Lung (tissue), 17 donors: ENCODE measurements at places on chromosomes 11 and 22.

DNA sequence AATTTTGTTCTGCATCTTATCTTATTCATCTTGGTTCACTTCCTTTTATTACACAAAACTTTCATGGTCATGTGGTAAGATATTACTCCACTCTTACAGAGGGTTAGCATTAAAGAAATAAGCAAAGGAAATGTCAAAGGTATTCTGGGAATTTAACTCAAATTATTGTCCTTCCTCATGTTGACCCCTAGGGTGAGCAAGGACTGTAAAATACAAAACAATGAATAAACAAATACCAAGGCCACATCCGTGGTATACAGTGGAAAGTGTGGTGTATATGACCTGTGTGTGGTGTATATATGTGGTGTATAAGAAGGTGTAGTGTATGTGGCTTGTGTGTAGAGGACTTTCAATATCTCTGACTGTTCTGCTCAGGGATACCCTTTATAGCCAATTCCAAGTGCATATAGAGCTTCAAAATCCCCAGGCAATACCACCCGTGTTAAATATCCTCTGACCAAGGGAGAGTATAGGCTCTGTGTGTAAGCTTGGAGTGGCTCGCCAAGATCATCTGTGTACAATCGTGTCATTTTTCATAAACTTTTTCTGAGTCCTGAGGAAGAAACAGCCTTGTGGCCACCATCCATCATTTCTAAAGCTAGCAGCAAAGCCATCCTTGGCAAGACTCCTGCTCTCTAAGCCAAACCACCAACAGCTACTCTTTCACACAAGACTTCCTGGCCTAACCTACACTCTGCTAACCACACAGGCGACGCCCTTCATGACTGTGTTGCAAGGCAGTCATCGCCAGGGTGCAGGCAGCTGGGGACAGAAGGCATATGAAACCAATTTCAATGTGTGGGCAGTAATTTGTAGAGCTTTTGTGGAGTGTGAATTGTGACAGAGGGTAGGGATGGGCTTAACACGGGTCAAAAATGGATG, 548.0 kb downstream of the ETS1 start:
- H3K27me3 ChIP-seq = no peaks in the 10 kb centered on the region
- H3K4me3 ChIP-seq = no peak overlapping the region
- no peaks in the 10 kb centered on the region for H3K36me3 ChIP-seq
- no peak overlapping the region for H3K27ac ChIP-seq
- no peaks in the 10 kb centered on the region for H3K4me1 ChIP-seq

- peak; percentile 54 for DNase-seq
- H3K27ac ChIP-seq = no peak overlapping the region
- no peak overlapping the region for H3K4me3 ChIP-seq
- no peaks in the 10 kb centered on the region for H3K36me3 ChIP-seq
- no peaks in the 10 kb centered on the region for H3K4me1 ChIP-seq
- no peaks in the 10 kb centered on the region for H3K27me3 ChIP-seq
Observed at GRCh38 chr22:25202290-25202921, 2.7 kb downstream of the CRYBB3 start.

- no peak overlapping the region for H3K4me3 ChIP-seq
- no peak for DNase-seq
- H3K27ac ChIP-seq = no peak overlapping the region
- peaks cover 58% of the 10 kb centered on the region for H3K4me1 ChIP-seq
- H3K36me3 ChIP-seq = no peaks in the 10 kb centered on the region
Observed at GRCh38 chr11:12817681-12818332, 143.6 kb downstream of the TEAD1 start.

GRCh38 chr22:36986242-36986821, 32.9 kb downstream of the TST start:
- no peaks in the 10 kb centered on the region for H3K27me3 ChIP-seq
- H3K4me3 ChIP-seq = no peak overlapping the region
- no peak overlapping the region for H3K27ac ChIP-seq
- no peak for DNase-seq

- H3K27me3 ChIP-seq = no peaks in the 10 kb centered on the region
- no peaks in the 10 kb centered on the region for H3K36me3 ChIP-seq
- no peak overlapping the region for H3K27ac ChIP-seq
- H3K4me1 ChIP-seq = peaks cover 9% of the 10 kb centered on the region
- no peak for DNase-seq
- no peak overlapping the region for H3K4me3 ChIP-seq
Observed at GRCh38 chr22:30640361-30640760, 4.8 kb downstream of the SLC35E4 start.

DNA sequence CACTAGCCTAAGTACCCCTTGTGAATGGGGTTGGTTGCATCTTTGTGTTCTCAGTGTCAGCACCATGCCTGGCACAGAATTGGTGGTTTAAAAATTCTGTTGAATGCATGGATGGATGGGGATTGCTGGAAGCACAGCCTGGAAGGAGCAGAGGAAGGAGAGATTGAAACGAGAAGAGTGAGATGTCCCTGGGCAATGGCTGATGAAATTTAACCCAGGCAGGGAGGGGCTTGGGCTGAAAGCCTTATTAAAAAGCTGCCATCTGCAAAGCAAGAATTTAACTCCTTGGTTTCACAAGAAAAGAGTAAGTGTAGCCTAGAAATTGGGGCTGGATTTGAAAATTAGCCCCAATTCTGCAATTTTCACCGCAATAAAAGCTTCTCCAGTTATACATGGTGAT, 126.7 kb downstream of the TEAD1 start:
- H3K27me3 ChIP-seq = no peaks in the 10 kb centered on the region
- no peaks in the 10 kb centered on the region for H3K36me3 ChIP-seq
- DNase-seq = no peak
- H3K4me3 ChIP-seq = no peak overlapping the region

GRCh38 chr22:43853328-43853931, 8.9 kb downstream of the SULT4A1 start:
- H3K36me3 ChIP-seq = no peaks in the 10 kb centered on the region
- H3K27ac ChIP-seq = no peak overlapping the region
- H3K4me3 ChIP-seq = no peak overlapping the region
- DNase-seq = no peak

- no peak for DNase-seq
- no peaks in the 10 kb centered on the region for H3K27me3 ChIP-seq
- H3K4me3 ChIP-seq = no peak overlapping the region
- H3K36me3 ChIP-seq = no peaks in the 10 kb centered on the region
Observed at GRCh38 chr11:95716266-95716665, 73.3 kb downstream of the FAM76B start.

DNA sequence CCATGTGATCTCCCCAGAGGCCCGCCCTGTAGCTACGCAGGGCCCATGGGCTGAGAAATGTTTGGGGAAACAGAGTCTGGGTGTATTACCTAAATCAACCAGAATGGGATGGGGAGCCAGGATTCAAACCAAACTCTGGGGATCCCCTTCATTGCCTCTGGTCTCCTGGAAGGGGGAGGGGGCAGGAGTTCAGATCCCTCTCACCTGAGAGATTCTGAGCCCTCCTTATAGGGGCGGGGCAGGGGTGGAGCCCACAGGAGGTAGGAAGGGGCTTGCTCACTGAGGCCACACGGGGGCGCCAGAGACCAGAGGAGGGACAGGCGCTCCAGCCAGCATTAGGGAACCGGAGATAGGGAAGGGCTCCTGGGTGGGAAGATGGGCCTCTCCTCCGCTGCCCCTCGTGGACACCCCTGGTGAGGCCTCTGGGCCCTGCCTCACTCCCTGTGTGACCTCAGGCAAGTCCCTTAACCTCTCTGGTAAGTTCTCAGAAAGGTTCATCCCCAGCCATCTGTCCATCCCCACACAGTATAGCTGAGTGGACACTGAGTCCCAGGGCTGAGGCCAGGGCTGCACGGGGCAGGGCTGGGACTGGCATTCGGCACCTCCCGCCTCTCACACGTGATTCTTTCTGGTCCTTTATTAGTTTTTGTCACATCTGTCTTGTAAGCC, 2.7 kb upstream of the CDC42BPG start:
- H3K4me3 ChIP-seq = no peak overlapping the region
- H3K27ac ChIP-seq = no peak overlapping the region

DNA sequence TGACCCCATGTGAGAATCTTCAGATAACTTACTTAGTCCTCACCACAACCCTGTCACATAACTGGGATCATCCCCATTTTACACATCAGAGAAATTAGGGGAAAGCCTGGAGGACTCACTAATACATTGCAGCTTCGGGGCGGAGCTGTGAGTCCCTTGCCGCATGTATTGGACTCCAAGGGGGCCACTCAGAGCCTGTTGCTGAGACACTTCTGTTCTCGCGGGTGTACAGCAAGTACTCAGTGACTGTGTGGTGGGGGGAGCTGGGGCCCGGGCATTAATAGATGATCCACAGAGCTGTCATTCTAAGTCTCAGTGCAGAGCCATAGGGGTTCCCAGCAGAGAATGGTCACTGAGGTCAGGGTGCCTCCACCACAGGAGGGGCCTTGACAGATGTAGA, 13.5 kb downstream of the OAF start:
- H3K27me3 ChIP-seq = no peaks in the 10 kb centered on the region
- peaks cover 5% of the 10 kb centered on the region for H3K36me3 ChIP-seq
- no peak overlapping the region for H3K4me3 ChIP-seq
- H3K27ac ChIP-seq = no peak overlapping the region

DNA sequence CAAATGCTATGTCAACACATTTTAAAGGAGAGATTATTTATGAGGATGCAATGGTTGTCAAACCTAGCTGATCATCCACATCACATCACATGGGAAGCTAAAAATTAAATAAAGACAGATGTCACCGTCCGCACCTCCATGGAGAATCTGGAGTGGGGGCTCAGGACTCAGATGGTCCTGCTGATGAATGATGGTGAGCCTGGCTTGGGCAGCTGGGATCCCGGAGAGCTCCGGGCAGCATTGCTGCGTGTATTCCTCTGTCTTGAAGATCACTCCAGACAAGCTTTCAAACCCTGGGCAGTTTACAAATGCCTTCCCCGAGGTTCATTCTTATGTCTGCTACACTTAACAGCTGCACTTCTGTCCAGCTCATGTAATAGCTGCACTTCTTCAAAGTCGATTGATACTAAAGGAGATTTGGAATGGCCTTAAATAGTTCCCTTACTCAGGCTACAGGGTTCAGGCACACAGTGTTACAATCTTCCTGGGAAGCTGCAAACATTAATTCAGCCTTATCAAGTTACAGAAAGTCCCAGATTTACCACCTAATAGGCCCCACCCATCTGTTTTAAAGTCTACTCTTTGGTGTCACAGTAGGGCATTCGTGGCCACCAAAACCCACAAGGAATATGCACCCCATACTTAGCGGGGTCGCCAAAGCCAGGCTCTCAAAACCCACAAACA, 34.7 kb upstream of the CSNK2A3 start:
- no peaks in the 10 kb centered on the region for H3K27me3 ChIP-seq
- no peaks in the 10 kb centered on the region for H3K4me1 ChIP-seq
- no peak for DNase-seq
- no peaks in the 10 kb centered on the region for H3K36me3 ChIP-seq
- no peak overlapping the region for H3K4me3 ChIP-seq
- no peak overlapping the region for H3K27ac ChIP-seq

GRCh38 chr11:95567685-95568084, 221.9 kb downstream of the FAM76B start:
- no peak overlapping the region for H3K27ac ChIP-seq
- no peak overlapping the region for H3K4me3 ChIP-seq
- no peaks in the 10 kb centered on the region for H3K36me3 ChIP-seq
- H3K4me1 ChIP-seq = no peaks in the 10 kb centered on the region
- no peak for DNase-seq

- H3K4me1 ChIP-seq = peaks cover 17% of the 10 kb centered on the region
- H3K27me3 ChIP-seq = peaks cover 35% of the 10 kb centered on the region
- no peak overlapping the region for H3K27ac ChIP-seq
Observed at GRCh38 chr22:37817705-37818408, 5.3 kb upstream of the GALR3 start.

DNA sequence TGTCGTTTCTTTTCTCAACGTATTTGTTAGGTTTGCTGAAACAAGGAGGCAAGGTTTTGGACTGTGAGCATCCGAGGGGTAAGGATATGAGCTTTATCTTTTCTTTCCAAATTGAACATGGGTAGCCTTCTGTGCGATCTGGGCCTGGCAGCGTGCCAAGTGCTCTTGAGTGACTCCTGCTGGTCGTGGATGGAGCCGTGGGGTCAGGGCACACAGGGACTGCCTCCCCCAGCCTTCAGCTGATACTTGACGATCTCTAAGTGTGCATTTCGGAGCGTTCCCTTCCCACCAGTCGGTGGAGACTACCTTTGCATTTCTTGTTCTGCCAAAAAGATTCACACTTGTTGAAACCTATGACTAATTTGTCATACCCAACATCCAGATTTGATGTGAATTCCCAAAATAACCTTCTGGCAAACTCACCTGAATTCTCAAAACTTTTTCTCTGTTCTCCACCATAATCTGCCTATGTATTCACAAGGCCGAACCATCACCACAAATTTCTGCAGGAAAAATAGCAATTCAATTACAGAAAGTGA, 40.1 kb upstream of the CLMP start:
- H3K36me3 ChIP-seq = no peaks in the 10 kb centered on the region
- H3K27me3 ChIP-seq = no peaks in the 10 kb centered on the region
- H3K4me3 ChIP-seq = no peak overlapping the region
- peak; percentile 40 for DNase-seq
- peaks cover 8% of the 10 kb centered on the region for H3K4me1 ChIP-seq

DNA sequence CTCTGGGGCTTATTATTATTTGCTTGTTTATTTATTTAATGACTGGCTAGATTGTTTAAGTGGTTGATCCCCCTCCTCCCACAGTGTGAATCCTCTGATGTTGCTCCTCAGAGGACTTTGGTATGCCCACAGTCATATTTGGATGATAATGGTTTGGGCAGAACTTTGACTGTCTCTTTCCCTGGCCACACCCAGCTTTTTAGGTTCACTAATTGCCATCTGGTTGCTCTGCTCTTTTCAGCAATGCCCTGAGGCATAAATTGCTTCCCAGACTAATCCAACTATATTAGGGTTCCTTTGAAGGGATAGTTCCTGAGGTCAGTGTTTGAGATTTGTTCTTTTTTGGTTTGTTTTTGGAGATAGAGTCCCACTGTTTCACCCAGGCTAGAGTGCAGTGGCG, 99.3 kb upstream of the RRM1 start:
- H3K27ac ChIP-seq = no peak overlapping the region
- no peaks in the 10 kb centered on the region for H3K27me3 ChIP-seq
- H3K4me1 ChIP-seq = no peaks in the 10 kb centered on the region
- no peaks in the 10 kb centered on the region for H3K36me3 ChIP-seq

DNA sequence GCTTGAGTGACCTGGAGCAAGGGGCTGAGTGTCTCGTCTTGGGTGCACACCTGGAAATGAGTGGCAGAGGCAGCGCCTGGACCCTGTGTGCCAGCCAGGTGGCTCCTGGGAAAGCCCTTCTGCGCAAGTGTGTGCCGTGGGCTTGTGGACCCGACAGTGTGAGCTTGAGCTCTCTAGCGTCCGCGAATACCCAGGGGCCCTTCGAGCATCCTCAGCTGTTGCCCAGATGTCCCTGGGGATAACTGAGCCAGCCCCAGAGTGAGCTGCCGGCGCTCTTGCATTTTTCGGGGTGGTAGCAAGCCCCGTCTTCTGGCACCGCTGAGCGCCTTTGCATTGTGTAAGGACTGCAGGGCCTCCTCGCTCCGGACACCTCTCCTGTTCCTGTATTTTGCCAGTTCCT, 399.2 kb downstream of the TBC1D22A start:
- H3K36me3 ChIP-seq = no peaks in the 10 kb centered on the region
- H3K27ac ChIP-seq = no peak overlapping the region
- DNase-seq = no peak
- no peaks in the 10 kb centered on the region for H3K4me1 ChIP-seq
- H3K4me3 ChIP-seq = no peak overlapping the region
